PC-3 (cell line): ENCODE measurements at places on chromosomes 6 and 20.

- no peaks in the 10 kb centered on the region for H3K27me3 ChIP-seq
- DNase-seq = no peak
- peaks cover 34% of the 10 kb centered on the region for H3K36me3 ChIP-seq
These were observed 18.9 kb downstream of the TFAP2A start for GRCh38 chr6:10395704-10396546.

DNA sequence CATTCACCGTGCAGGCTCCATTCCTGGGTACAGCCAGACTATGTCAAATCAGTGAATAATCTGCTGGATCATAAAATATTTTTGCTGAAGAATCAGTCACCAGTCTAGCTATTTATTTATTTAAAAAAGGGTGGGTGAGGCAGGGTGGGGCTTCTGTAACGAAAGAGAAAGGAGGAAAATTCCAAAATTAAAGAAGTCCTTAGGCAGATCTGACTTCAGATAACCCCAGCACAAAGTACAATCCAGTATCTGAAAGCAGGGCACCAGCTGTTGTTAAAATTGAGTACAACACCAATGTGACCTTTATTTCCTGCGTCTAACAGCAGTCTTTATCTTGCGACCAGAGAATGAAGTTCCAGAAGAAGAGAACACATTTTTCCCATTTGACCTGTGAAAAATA, 15.7 kb downstream of the FAM8A1 start:
- H3K4me3 ChIP-seq = no peak overlapping the region
- no peak overlapping the region for H3K27ac ChIP-seq
- H3K36me3 ChIP-seq = peaks cover 35% of the 10 kb centered on the region
- no peaks in the 10 kb centered on the region for H3K4me1 ChIP-seq
- no peak for DNase-seq
- H3K27me3 ChIP-seq = no peaks in the 10 kb centered on the region

- peak within 1 kb of the TSS; percentile 77 for H3K27ac ChIP-seq
- peaks cover 42% of the 10 kb centered on the region for H3K4me1 ChIP-seq
- H3K27me3 ChIP-seq = no peaks in the 10 kb centered on the region
- H3K4me3 ChIP-seq = peak within 1 kb of the TSS; percentile 87
These were observed at the start of gene B3GALT4 for GRCh38 chr6:33276864-33277662. Gene B3GALT4, plus strand, starts transcription at chr6:33277123. Its CDS starts 297 bp downstream, at chr6:33277420.

GRCh38 chr6:168616816-168617765, 176.1 kb downstream of the SMOC2 start:
- DNase-seq = no peak
- H3K36me3 ChIP-seq = no peaks in the 10 kb centered on the region
- no peak overlapping the region for H3K27ac ChIP-seq
- no peaks in the 10 kb centered on the region for H3K4me1 ChIP-seq
- H3K4me3 ChIP-seq = no peak overlapping the region
- H3K27me3 ChIP-seq = no peaks in the 10 kb centered on the region; the same call in 1 of the 2 replicates

GRCh38 chr20:44615876-44616603, 33.7 kb downstream of the PKIG start:
- no peaks in the 10 kb centered on the region for H3K27me3 ChIP-seq
- no peaks in the 10 kb centered on the region for H3K4me1 ChIP-seq
- no peak for DNase-seq
- no peak overlapping the region for H3K27ac ChIP-seq
- no peak overlapping the region for H3K4me3 ChIP-seq

DNA sequence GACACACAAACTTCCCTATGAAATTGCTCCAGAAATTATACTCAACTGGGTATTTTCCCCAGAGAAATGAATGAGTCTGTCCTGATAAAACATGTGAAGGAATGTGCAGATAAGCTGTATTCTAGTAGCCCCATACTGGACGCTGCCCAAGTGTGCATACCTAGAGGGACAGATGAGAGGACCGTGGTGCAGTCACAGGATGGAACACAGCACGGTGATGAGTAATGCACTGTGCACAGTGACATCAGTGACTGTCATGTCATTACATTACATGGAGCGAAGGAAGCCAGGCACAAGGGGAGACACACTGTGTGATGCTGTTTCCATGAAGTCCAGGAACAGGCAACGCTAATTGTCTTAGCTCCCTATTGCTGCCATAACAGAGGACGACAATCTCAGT, 155.5 kb downstream of the CDH4 start:
- H3K27ac ChIP-seq = no peak overlapping the region
- DNase-seq = no peak
- no peak overlapping the region for H3K4me3 ChIP-seq
- H3K4me1 ChIP-seq = no peaks in the 10 kb centered on the region

- DNase-seq = peak; percentile 71
- peaks cover 61% of the 10 kb centered on the region for H3K4me1 ChIP-seq
- no peak overlapping the region for H3K4me3 ChIP-seq
- H3K27ac ChIP-seq = peak overlapping the region; percentile 5; the same call in 1 of the 2 replicates
These were observed 37.2 kb downstream of the EDN1 start for GRCh38 chr6:12327391-12327790.

DNA sequence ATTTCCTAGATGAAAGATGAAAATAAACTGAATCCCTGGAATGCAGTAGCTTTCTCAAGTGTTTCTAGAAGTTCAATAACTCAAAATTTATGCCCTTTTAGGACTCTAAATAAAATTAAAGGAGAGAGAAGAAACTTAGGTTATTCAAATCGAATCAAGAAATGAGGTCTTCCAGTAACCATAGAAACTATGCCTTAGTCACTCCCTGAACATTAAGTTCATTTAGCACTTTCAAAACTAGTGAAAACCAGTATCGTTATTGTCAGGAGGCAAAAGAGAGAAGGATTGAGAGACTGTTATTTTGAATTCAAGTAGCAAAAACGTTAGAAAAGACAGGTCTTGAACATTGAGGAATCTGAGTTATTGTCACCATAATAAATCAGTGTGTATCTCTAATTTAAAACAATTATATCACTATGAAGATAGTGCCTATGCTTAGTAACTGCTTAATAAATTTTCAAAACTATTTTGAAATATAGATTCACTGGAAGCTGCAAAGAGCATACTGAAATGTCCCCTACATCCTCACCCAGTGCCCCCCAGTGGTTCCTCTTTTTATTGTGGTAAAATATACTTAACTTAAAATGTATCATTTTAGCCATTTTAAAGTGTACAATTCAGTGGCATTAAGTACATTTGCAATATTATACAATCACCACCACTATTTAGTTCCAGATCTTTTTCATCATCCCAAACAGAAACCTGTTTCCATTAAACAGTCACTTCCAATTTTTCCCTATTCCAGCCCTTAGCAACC, 4.6 kb downstream of the RPP21 start:
- H3K27ac ChIP-seq = no peak overlapping the region
- peaks cover 8% of the 10 kb centered on the region for H3K4me1 ChIP-seq

GRCh38 chr6:113301651-113302050, 555.5 kb upstream of the MARCKS start:
- no peaks in the 10 kb centered on the region for H3K27me3 ChIP-seq
- DNase-seq = peak; percentile 57
- no peak overlapping the region for H3K27ac ChIP-seq
- H3K4me3 ChIP-seq = no peak overlapping the region
- H3K36me3 ChIP-seq = no peaks in the 10 kb centered on the region
- H3K4me1 ChIP-seq = peaks cover 11% of the 10 kb centered on the region

GRCh38 chr6:158517581-158517980, 42.3 kb upstream of the TMEM181 start:
- no peak overlapping the region for H3K27ac ChIP-seq
- no peak overlapping the region for H3K4me3 ChIP-seq
- H3K36me3 ChIP-seq = no peaks in the 10 kb centered on the region
- no peak for DNase-seq
- H3K27me3 ChIP-seq = no peaks in the 10 kb centered on the region

DNA sequence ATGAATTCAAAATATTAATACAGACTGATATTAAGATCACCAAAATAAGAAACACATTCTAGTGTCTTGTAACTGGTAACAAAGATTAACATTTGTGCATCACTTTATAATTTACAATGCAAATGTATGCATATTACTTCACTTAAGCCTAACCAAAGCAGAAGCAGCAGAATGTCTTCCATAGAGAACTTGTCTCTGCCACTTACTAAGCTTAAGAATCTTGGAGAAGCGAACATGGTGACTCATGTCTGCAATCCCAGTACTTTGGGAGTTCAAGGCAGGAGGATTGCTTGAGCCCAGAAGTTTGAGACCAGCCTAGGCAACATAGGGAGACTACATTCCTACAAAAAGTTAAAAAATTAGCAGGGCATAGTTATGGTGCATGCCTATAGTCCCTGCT, 18.8 kb downstream of the AK9 start:
- no peak overlapping the region for H3K4me3 ChIP-seq
- H3K27me3 ChIP-seq = no peaks in the 10 kb centered on the region
- H3K27ac ChIP-seq = no peak overlapping the region

DNA sequence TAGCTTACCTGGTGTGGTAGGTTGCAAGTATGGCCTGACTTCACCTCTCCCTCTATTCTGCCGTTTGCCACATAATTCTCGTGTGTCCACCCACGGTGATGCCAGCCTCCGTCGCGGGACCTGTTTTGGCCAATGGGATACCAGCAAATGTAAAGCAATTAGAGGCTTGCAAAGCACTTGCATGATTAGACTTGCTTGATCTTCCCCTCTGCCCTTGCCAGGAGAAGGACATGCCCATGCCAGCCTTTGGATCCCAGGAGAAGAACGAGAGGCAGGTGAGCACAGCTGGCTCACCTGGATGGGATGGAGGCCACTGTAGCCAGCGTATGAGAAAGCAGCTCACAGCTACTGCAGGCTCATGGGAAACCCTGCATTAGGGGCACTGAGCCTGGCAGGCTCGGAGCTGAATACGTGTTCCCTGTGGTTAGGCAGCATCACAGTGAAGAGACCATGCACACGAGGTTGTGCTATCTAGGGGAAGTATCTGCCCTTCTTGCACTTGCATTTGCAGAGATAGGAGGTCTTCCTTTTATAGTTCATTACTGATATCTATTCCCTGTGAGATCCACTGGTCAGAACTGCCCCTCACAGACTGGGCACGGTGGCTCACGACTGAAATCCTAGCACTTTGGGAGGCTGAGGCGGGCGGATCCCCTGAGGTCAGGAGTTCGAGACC, 62.4 kb downstream of the TMEM242 start:
- H3K27ac ChIP-seq = no peak overlapping the region
- no peaks in the 10 kb centered on the region for H3K4me1 ChIP-seq
- no peaks in the 10 kb centered on the region for H3K36me3 ChIP-seq
- H3K4me3 ChIP-seq = no peak overlapping the region
- no peaks in the 10 kb centered on the region for H3K27me3 ChIP-seq

GRCh38 chr6:12174878-12175277, 115.3 kb upstream of the EDN1 start:
- no peak overlapping the region for H3K4me3 ChIP-seq
- no peaks in the 10 kb centered on the region for H3K27me3 ChIP-seq
- no peak overlapping the region for H3K27ac ChIP-seq
- peaks cover 12% of the 10 kb centered on the region for H3K4me1 ChIP-seq
- no peaks in the 10 kb centered on the region for H3K36me3 ChIP-seq

DNA sequence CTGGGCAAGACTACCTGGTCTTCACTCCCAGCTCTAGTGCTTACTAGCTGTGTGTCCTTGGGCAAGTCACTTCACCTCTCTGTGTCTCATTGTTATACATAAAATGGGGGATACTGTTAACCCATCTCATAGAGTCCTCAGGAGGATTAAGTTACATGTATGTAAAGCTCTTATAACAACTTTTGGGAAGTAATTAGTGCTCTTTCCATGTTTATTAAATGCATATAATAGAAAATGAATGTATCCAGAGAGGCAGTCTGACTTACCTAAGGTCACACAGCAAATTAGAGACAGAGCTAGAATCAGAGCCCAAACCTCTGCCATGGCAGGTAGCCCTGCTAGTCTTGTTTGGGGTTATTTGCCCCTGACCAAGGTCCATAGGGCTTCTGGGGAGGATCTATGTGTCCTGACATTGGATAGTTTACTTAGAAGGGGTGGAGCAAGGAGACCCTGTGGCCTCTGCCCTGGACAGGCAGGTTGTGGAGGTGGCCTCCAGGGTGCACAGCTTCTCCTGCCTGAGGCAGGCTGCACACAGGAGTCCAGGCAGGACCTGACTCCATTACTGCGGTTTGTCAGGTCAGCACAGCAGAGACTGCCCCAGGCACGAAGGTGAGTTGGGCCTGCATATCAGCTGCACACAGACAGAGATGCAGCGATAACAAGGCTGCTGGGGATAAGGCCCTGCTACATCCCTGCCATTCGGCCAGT, 8.4 kb upstream of the MAPK13 start:
- DNase-seq = no peak
- H3K4me1 ChIP-seq = peaks cover 25% of the 10 kb centered on the region
- no peak overlapping the region for H3K27ac ChIP-seq
- H3K4me3 ChIP-seq = no peak overlapping the region
- no peaks in the 10 kb centered on the region for H3K27me3 ChIP-seq

GRCh38 chr6:72789145-72789544, 167.3 kb downstream of the KCNQ5 start:
- H3K4me3 ChIP-seq = no peak overlapping the region
- DNase-seq = no peak
- no peak overlapping the region for H3K27ac ChIP-seq
- H3K4me1 ChIP-seq = peaks cover 16% of the 10 kb centered on the region

DNA sequence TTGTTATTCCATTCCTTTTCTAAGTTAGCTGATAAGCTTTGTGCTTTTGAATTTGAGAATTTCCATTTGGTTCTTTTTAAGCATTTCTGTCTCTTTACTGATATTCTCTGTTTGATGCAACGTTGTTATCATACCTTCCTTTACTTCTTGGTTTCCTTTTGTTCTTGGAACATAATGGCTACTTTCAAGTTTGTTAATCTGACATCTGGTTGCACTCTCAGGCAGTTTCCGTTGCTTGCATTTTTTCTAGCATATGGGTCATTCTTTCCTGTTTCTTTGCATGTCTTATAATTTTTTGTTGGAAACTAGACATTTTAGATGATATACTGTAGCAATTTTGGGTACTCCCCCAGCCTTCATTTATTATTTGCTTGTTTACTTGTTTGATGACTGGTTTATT, 12.5 kb downstream of the CDC5L start:
- no peak overlapping the region for H3K4me3 ChIP-seq
- no peak overlapping the region for H3K27ac ChIP-seq
- H3K27me3 ChIP-seq = no peaks in the 10 kb centered on the region
- H3K36me3 ChIP-seq = peaks cover 77% of the 10 kb centered on the region
- peaks cover 10% of the 10 kb centered on the region for H3K4me1 ChIP-seq

DNA sequence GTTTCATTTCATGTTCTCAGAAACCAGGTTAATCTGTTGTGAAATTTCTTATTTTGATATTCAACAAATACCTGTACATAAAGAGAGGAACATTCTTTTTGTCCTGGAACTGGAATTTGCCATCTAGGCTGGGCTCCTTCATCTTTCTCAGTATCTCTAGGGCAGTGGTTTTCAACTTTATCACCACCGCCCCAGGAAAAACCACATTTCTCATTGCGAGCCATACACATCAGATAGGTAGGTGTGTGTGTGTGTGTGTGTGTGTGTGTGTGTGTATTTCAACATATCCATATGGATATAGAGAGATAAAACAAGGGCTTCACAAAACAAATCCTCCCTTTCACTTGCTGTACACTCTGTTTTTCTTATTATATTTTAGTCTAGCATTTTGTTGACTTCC, 24.1 kb downstream of the BFSP1 start:
- no peaks in the 10 kb centered on the region for H3K36me3 ChIP-seq
- H3K4me1 ChIP-seq = peaks cover 9% of the 10 kb centered on the region; the same call in 1 of the 2 replicates
- H3K27me3 ChIP-seq = no peaks in the 10 kb centered on the region
- no peak overlapping the region for H3K4me3 ChIP-seq
- H3K27ac ChIP-seq = no peak overlapping the region
